ENCODE measurements at places on chromosomes 4 and X.

DNA sequence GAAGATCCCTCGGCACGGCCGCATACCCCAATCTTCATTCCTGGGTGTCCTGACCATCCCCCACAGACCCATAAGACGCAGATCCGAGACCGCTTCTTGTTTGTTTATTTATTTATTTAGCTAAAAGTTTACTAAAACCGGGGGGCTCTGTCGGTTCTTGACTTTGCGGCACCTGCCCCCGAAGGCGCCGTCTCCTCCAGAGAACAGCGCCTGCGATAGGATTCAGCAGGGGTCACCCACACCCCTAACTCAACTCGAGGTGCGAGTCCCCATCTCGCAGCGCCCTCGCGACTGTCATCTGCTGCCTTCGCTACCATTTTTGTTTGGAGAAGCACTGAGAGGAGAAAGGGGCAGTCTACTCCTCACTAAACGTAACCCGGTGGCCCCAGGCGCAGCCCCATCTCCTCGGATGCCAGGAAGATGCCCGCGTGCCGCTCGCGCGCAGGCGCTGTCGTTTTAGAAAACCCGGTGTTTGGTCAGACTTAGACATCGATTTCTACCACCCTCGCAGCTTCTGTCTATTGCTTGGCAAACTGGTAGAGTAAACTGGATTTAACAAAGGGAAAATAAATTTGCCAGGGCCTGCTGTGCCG lies 18.9 kb upstream of the GPR101 start:
- DNase-seq, result no peak

DNA sequence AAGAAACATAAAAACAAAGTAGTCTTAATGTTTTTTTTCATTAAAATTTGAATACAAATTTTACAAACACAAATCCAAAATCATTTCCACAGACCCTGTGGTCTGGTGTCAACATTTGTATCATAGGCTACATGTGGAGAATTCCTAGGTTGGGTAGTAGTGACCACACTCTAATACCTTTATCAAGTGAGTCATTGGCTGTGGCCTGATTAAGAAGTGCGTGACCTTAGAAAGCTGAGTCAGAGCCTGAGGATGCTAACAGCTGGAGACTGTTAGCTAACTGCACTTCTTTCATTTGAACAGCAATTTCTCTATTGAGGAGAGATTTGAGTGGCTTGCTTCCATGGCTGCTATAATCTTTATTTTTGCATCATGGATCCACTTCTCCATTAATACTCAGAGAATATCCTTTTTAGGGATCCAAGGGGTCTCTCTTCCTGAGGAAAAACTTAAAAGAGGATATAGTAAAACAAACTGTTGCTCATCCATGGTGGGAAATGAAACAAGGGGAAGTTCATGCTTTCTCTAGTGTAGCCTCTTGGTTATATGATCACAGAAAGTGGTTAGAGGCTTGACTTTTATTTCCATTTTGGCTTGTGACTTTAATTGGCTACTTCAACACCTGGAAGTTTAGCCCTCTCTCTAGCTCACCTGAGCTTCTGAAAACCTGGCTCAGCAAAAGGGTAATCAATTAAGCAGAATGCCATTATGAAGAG lies 335.8 kb downstream of the PABPC4L start:
- no peak for DNase-seq

DNA sequence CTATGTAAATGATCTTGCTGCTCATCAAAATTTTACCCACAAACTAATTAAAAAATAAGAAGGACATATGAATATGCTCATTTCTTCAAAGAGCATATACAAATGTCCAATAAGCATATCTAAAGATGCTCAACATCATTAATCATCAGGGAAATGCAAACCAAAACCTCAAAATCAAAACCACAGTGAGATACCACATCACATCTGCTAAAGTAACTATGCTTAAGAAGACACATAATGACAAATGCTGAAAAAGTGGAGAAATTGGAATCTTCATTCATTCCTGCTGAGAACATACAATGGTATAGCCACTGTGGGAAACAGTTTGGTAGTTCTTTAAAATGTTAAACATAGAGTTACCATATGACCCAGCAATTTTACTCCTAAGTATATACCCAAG lies 81.9 kb downstream of the AFF2 start:
- no peak for DNase-seq

GRCh38 chr4:1092026-1092982 lies 21.1 kb downstream of the RNF212 start:
- DNase-seq, result no peak

- no peak for DNase-seq
Observed at GRCh38 chr4:62543002-62543401, 1342.9 kb downstream of the ADGRL3 start.

DNA sequence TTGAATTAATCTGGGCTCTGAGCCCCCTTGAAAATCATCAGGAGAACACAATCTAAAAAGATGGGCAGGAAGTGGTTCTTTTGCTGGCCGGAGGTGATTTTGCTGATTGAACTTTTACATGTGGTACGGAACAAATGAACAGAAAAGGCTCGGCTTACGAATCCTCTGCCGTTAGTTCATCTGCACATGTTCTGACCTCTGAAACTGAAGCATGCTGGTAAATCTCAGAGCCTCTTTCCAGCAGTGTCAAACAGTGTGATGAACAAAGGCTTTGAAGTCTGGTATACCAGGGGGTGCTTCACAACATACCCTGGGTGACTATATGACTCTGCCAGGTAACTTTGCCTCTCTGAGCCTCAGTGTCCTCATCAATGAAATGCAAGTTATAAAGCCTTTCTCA lies 194.2 kb upstream of the C1QTNF7 start:
- DNase-seq, result no peak

- DNase-seq, result no peak
Observed at GRCh38 chr4:158169931-158170690, 2.7 kb downstream of the GASK1B start.

GRCh38 chrX:150086371-150086770 lies 148.1 kb upstream of the EOLA2 start:
- no peak for DNase-seq

DNA sequence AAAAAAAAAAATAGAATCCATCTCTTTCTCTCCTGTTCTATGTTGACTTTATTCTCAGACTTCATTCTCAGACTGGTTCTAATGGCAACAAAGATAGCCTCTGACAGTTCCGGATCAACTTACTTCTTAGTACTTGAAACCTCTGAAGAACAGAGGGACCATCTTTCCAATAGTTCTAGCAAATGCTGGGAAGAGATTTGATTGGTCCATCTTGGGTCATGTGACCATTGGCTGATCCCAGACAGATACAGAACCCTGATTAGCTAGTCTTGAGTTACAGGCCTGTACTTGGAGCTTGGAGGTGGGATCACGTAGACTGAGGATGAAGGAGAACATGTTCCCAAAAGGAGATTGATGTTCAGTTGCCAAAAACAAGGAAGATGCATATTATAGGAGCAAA lies 66.9 kb upstream of the STIM2 start:
- no peak for DNase-seq

DNA sequence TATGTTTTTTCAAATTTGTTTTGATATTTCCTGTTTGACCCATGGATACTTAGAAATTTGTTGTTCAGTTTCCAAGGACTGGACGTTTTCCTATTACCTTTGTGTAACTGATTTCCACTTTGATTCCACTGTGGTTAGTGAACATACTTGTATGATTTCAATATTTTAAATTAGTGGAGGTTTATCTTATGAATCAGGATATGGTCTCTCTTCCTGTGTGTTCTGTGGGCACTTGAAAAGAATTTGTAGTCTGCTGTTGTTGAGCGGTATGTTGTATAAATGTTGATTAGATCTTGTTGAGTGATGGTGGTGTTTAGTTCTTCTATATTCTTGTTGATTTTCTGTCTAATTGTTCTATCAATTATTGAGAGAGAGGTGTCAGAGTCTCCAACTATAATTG lies 21.2 kb upstream of the LAMTOR3 start:
- no peak for DNase-seq

DNA sequence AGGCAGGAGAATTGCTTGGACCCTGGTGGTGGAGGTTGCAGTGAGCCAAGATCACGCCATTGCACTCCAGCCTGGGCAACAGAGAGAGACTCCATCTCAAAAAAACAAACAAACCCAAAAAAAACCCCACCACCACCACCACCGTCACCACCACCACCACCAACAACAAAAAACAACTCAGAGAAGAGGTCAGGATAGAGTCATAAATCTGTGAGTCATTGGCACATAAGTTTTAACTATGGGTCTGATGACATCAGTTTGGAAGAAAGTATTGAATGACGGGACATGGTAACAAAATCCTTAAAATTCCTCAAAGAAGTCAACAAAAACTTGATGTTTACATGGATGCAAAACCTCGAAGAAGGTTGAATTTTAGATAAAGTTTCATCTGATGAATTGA lies 288.0 kb upstream of the SFRP2 start:
- DNase-seq, result no peak

DNA sequence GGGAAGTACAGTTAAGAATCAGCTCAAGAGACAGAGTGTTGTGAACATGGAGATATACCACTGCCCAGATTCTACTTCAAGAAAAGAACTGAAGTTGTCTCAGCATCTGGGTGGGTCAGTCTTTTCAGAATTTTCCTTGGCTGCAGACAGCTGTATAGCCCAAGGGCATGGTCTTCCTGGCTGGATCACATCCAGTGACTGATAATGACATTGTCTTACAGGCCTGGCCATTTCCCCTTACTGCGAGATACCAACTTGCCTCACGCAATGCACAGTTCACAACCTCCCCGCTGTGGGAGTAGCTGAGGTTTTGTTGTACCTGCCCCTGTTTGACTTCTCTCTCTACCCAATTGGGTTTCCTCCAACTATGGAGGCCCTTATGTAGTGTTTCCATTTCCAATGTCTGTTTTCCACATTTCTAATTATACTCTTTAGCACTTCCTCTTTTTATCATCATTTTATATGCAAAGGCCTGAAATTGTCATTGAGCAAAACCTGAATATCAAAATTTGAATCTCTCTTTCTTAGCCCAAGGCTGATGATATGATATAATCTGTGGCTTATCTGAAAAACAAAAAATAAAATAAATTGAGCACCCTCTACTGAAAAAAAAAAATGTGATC lies 209.1 kb downstream of the NAF1 start:
- no peak for DNase-seq

DNA sequence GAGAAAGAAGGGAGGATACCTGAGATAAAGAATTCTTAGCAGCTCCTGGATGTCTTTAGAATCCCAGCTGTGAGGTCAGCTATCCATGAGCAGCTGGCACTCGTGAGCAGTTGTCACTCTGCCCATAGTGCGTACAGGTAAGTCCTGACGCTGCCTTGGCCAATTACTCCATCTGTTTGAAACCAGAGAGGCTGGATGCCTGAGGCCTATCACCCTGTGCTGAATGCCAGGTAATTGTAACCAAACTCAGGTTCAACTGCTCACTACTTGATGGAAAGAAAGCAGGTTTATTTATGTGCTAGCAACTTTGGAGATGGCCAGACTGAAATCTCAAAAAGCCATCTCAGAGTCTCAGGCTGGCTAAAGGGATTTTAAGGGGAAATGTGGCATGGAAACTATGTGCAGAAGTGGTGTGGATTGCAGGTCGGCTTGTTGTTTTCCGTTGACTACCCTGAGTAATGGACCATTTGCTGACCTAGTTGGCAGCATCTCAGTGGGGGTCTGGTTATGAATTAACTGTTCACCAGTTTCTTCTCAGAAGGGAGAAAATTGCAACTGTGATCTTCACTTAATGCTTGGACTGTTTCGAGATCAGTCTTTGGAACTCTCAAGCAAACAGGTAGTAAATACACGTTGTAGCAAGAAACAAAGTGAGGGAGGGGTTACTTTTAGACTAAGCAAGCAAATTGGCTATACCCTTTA lies 1614.0 kb upstream of the PCDH10 start:
- DNase-seq, result no peak

DNA sequence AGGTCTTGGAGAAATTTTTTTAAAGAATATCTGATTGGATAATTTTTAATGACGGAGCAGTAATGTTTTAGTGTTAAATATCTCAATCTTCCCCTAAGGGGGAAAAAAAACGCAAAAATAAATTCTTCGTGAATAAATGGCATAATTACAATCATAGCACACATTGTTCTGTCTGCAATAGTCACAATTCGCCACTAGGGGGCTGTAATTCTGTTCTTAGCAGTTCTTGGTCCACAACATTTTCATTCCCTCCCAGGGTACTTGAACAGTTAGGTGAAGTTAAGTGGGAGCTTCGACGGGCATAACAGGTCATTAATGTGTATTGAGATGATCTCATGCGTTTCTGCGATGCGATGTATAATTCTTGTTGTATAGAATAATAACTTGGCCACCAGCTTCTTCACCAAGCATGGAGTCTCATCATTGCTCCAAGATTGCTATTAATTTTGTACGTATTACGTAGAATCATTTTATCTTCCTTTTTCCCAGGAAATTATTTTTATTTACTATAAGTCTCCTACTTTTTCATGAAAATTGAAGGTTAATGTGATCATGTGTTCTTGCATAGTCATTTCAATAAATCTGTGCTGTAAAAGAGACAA lies 27.2 kb downstream of the HTR2C start:
- DNase-seq, result no peak

DNA sequence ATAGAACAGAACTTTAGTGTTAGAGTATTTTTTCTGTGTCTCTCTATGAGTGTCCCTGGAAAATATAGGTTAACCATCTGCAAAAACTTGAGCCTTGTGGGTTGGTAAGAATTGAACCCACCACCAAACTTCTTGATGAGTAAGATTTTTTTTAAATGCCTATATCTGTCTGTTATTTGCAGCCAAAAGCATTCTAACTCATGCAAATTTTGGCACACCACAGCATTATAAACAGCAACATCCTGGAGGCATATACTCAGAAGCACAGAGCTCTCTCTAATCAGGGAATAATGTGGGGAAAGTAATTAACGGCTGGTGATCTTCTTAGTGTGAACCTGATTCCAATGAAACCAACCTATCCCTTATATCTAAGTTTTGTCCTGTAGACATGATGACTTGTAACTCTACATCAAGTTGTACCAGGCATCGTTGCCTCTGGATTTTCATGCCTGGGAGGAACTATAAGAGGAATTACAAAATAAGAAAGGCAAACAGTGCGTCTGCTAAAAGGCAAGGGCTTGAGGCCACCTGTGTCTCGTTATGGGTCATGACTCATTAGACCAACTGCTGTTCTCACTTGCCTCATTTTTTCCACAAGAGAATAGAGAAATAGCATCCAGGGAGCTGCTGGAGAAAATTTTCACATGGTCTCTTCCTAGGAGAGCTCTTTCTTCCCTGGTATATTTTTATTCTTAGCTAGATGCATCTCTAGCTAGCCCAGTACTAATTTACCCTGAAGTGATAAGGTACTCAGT lies 202.4 kb downstream of the CHIC2 start:
- no peak for DNase-seq

GRCh38 chrX:46912098-46912602 lies at the start of gene JADE3:
Gene JADE3 (plus strand): TSS chrX:46912421. CDS start chrX:46984895, 72,474 bp downstream.
- DNase-seq, result no peak

DNA sequence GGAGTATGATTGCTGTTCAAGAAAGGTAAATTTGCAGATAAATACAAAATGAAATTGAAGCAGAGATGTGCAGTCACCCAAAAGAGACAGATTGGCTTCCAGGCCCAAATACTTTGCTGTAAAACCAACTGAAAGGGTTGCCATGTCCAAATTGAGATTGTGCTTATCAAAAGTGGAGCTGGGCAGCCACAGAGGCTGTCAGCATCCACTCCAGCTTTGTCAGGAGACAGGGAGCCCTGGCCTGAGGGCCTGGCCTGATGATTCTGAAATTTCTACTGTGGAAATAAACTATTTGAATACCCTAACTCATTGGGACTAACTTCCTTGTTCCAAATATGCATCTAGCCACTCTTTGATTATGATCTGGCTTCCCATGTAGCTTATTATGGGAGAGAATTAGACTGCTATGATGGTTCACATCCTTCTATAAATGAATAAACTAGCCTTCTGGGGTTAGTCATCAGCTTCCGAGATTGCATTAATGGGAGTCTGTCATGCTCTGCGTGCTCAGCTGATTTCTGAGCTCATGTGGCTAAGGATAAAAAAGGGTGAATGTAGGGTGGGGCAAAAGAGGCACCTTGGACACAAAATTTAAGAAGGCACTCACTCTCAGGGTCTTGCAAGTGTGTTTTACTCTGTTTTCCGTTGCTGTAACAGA lies 48.2 kb downstream of the SLC34A2 start:
- DNase-seq, result no peak
